Lung (tissue), 17 donors: ENCODE measurements at places on chromosomes 16 and 17.

DNA sequence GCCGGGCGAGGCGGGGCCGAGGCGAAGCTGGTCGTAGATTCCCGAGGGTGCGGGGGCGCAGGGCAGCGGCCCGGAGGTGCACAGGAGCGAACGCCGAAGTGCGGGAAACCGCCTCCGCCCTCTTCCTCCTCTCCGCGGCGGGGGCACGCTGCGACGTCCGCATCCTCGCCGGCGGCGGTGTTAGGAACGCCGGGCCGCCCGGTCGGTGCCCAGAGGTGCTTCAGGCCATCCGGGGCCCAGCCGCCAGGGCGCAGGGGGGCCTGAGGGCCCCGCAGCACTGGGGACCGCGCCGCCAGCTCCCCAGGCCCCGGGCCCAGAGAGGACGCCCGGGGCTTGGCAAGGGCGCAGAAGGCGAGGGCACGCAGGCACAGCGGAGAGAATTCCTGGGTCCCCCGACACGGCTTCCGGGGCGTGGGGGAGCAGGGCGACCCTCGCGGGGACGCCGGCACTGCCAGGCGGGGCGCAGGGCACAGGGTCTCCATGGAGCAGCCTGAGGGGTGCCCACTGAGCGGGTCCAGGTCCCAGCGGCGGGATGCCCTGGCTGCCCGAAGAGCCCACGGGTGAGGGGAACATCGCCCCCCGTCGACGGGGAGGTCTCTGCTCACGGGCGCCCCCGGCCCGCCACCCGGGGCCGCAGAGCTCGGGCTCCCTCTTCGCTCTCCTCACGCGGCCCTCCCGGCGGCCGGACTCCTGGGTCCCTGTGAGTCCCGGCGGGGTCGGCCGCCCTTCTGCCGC, 576 bp downstream of the EPOP start:
- no peak for DNase-seq
- H3K27ac ChIP-seq, result no peak overlapping the region
- H3K4me1 ChIP-seq, result peaks cover 11% of the 10 kb centered on the region
- H3K36me3 ChIP-seq, result no peaks in the 10 kb centered on the region

- H3K27me3 ChIP-seq, result no peaks in the 10 kb centered on the region
- H3K4me1 ChIP-seq, result no peaks in the 10 kb centered on the region
- H3K4me3 ChIP-seq, result no peak overlapping the region
- H3K27ac ChIP-seq, result no peak overlapping the region
- DNase-seq, result no peak
These were observed 8.9 kb upstream of the TMEM132E start for GRCh38 chr17:34570506-34570905.

- DNase-seq, result no peak
- H3K27me3 ChIP-seq, result peaks cover 12% of the 10 kb centered on the region
- H3K4me1 ChIP-seq, result no peaks in the 10 kb centered on the region
- H3K4me3 ChIP-seq, result no peak overlapping the region
- H3K36me3 ChIP-seq, result no peaks in the 10 kb centered on the region
These were observed 74.7 kb upstream of the SDK2 start for GRCh38 chr17:73718912-73719311.

- no peaks in the 10 kb centered on the region for H3K36me3 ChIP-seq
- no peak overlapping the region for H3K4me3 ChIP-seq
- no peaks in the 10 kb centered on the region for H3K4me1 ChIP-seq
- no peaks in the 10 kb centered on the region for H3K27me3 ChIP-seq
- no peak for DNase-seq
These were observed 60.3 kb downstream of the RMI2 start for GRCh38 chr16:11405331-11406176.

DNA sequence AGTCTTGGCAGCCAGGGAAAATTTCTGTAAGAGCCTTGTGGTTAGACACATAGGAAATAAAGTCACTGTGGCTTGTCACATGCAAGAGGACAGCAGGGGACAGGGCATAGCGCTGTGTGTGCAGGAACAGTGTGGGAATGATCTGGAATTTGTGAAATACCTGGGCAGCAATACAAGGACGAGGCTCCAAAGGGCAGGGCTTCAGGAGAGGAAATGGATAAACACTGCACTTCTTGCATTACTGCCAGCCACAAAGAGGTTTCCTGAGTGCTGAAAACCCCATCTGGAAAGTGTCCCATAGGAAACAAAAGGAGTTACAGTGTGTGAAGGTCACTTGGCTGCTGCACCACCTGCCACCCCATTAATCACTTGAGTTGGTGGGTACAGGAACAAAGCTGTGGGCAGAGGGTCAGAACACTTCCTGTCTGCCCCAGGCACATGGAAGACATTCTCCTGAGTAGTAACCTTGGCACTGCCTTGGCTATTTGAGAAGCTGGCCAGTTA, 12.1 kb upstream of the HP start:
- no peaks in the 10 kb centered on the region for H3K4me1 ChIP-seq
- no peak for DNase-seq
- no peak overlapping the region for H3K4me3 ChIP-seq

- H3K4me1 ChIP-seq, result peaks cover 14% of the 10 kb centered on the region
- H3K27ac ChIP-seq, result no peak overlapping the region
- H3K4me3 ChIP-seq, result no peak overlapping the region
- DNase-seq, result peak; percentile 87
- no peaks in the 10 kb centered on the region for H3K36me3 ChIP-seq
- H3K27me3 ChIP-seq, result no peaks in the 10 kb centered on the region
These were observed 19.2 kb downstream of the SGF29 start for GRCh38 chr16:28572696-28573510.

DNA sequence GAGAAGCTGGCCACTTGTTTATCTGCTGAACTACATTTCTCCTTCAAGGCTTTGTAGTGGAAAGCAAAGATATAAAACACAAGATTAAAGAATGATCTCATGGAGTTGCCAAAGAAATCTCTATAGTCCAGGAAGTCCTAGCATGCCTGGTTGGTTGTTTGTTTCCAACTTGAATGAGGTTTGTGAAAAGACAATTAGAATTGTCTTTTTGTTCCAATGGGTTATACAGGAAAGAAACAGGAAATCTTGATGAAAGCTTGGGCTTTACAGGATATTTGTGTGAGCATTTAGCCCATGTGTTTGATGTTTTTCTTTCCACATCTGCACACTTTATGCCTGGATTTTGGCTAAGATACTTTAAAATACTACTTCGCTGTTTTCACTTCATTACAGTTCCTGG, 273.4 kb downstream of the CEP112 start:
- H3K4me3 ChIP-seq, result no peak overlapping the region
- peaks cover 7% of the 10 kb centered on the region for H3K4me1 ChIP-seq
- H3K27me3 ChIP-seq, result no peaks in the 10 kb centered on the region

DNA sequence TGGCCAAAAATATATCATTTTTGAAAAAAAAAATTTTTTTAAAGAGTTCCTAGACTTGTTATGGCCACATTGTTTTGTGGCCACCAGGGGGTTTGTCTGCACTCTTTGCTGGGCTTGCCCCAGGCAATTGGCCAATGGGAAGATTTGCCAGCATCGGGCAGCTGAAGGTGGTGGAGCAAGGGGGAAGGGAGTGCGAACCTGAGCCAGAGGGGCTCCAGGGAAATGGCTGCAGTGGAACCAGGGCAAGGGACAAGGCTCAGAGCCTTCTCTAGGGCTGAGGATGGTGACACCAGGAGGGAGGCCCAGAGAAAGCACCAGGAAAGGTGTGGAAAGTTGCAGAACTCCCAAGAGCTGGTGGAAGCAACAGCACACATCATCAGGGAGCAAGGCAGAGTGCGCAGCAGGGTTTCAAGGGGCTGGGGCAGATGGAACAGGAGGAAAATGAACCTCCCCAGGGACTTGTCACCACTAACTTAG, 15.5 kb upstream of the CMIP start:
- no peaks in the 10 kb centered on the region for H3K27me3 ChIP-seq
- H3K4me1 ChIP-seq, result peaks cover 4% of the 10 kb centered on the region
- DNase-seq, result peak; percentile 37
- no peak overlapping the region for H3K4me3 ChIP-seq
- H3K36me3 ChIP-seq, result no peaks in the 10 kb centered on the region

DNA sequence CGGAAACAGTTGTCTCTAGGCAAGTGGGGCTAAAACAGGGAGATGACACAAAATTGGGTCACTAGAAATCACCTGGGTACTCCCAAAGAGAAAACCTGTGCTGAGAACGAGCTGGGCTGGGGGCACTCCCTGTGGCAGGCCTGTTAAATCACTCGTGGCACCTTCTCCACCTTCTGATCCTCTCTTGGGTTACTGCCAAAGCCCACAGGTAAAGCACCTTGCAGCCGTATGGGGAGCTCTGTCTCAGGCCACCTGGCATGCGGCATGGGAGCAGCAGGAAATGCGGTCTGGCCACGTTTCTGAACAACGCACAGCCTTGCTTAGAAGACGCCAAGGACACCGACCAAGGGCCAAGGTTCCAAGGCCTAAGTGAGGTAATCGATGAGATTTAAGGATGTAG, 21.5 kb upstream of the ICAM2 start:
- DNase-seq, result no peak
- H3K4me1 ChIP-seq, result no peaks in the 10 kb centered on the region
- H3K36me3 ChIP-seq, result peaks cover 53% of the 10 kb centered on the region

DNA sequence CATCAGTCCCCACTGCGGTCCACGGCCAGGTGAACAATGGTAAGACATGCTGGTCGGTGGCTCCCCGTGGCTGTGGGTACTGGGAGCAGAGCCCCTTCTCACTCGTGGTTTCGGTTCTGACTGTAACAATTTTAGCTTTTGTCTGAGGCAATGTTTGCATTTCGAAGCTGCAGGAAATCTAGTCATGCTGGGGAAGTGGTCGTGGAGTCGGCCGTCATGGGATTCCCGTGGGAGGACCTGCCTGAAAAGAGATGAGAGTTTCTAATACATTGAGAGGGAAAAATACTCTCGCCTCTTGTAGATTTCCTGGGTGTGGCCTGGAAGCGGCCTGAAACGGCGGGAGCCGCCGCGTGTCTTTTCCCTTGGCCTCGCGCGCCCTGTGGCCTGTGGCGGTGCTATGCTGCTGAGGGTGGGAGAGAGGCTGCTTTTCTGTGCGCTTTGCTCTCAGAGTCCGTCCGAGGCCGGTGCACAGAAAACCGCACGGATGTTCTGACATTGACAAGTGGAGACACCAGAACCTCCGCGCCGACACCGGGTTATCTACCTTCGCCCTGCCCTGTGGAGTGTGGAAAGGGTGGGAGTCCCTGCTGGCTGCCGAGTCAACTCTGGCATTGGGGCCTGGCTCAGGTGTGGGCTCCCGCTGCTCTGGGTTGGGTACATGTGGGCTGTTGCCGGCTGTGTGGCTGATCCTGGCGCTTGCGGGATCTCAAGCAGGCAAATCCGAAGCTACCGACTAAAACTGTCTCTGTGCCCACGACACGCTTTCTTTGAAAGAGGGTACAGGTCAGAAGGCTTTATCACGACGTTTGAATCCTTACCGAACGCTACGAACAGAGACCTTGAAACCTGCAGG, 60.8 kb downstream of the WDR45B start:
- peaks cover 6% of the 10 kb centered on the region for H3K36me3 ChIP-seq
- H3K4me3 ChIP-seq, result no peak overlapping the region
- H3K4me1 ChIP-seq, result peaks cover 1% of the 10 kb centered on the region
- no peak for DNase-seq

- no peak overlapping the region for H3K27ac ChIP-seq
- H3K4me3 ChIP-seq, result no peak overlapping the region
- H3K4me1 ChIP-seq, result no peaks in the 10 kb centered on the region
- no peaks in the 10 kb centered on the region for H3K36me3 ChIP-seq
- DNase-seq, result no peak
These were observed 29.5 kb upstream of the HELZ start for GRCh38 chr17:67274466-67274865.

GRCh38 chr17:36597226-36597625, 4.2 kb upstream of the MRM1 start:
- no peaks in the 10 kb centered on the region for H3K36me3 ChIP-seq
- no peaks in the 10 kb centered on the region for H3K27me3 ChIP-seq
- H3K4me1 ChIP-seq, result peaks cover 7% of the 10 kb centered on the region

DNA sequence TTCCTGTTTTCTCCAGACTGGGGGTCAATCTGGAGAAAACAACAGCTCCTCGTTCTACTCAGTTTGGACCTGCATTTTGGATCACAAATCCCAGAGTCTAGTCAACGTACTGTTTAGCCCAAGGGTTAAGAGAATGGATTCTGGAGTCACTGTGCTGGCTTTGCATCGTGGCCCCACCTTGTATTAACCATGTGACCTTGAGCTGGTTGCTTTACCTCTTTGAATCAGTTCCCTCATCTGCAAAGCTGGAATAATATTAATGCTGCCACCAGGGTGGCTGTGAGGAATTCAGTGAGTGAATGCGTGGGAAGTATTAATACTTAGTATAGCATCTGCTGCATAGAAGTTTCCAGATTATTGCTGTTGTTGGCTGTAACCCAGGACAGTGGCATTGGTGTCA, 11.3 kb upstream of the DHRS7C start:
- H3K36me3 ChIP-seq, result no peaks in the 10 kb centered on the region
- no peak overlapping the region for H3K27ac ChIP-seq
- H3K4me1 ChIP-seq, result no peaks in the 10 kb centered on the region
- no peak overlapping the region for H3K4me3 ChIP-seq
- DNase-seq, result no peak

DNA sequence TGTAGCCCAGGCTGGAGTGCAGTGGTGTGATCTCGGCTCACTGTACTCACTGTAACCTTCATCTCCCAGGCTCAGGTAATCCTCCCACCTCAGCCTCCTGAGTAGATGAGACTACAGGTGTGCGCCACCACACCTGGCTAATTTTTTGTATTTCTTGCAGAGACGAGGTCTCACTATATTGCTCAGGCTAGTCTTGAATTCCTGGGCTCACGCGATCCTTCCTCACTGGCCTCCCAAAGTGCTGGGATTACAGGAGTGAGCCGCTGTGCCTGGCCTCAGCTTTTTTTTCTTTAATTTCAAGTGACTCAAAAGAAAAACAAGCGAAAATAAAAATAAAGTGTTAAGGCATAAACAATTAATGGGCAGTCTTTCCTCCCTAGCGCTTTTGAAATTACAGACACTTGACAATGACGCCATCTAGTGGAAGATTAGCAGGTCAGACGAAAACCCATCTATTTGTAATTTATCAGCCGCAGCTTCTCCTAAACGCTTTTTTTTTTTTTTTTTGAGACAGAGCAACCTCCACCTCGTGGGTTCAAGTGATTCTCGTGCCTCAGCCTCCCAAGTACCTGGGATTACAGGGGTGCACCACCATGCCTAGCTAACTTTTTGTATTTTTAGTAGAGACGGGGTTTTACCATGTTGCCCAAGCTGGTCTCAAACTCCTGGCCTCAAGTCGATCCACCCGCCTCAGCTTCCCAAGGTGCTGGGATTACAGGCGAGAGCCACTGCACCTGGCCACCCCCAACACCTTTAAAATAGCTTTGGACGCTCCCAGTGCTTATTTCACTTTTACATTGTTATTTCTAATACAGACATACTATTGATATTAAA, 28.1 kb upstream of the PECAM1 start:
- no peak overlapping the region for H3K27ac ChIP-seq
- H3K27me3 ChIP-seq, result no peaks in the 10 kb centered on the region
- H3K4me1 ChIP-seq, result peaks cover 2% of the 10 kb centered on the region
- H3K36me3 ChIP-seq, result no peaks in the 10 kb centered on the region
